GM04504 (cell line): ENCODE measurements at places on chromosomes 7 and 10.

GRCh38 chr10:75861582-75861981, 430.2 kb downstream of the LRMDA start:
- DNase-seq: no peak

DNA sequence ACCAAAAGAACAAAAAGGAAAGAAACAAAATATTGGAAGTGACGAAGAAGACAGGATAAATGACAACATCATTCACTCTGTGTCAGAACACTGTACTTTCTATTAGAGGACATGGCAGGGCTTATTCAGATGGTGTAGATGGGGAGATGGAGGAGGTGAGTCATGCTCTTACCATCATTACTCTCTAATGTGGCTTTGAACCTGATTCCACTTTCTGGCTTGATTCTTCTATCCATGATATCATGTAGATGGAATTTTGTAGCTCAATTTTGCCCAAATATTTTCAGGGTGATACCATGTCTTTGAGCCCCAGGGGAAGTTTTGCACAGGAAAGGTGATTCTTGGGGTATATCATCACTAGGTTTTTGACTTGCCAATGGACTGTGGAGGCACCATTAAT, 91.7 kb downstream of the CFAP58 start:
- DNase-seq: no peak

DNA sequence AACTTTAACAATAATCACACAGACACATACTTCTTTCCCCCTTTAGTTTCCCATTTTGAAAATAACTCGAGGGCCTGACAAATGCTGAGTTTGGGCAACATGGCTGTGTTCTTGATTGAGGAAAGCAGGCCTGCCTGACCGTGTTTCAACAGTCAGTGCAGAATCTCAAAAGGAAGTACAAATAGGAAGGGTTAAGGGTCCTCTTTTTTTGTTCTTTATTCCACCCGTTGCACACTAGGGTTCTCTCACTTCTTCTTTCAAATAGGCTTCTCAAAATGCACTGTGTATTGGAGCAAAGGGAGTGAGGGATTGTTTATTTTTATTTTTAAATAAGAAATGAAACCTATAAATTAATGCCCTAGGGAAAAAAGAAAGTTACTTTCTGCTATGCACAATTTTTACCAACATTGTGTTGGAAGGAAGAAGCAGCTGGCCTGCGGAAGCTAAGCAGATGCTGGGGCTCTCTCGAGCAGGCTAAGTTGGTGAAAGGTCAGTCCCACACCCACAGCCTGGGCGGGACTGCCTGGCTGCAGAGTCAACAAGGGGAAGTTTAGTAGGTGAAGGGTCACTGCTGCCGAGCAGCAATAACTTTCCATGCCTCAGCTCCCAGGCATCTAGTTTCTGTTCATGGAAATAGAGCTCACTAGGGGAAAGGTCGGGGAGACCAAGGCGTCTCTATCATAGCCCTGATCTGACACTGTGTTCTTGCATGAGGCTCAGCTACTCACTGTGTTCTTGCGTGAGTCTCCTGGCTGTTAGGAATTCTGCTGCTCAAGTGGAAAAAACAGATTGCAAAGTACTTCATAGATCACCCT, 12.2 kb upstream of the PDK4 start:
- DNase-seq: peak; percentile 99

GRCh38 chr7:2886900-2887299, 42.8 kb upstream of the GNA12 start:
- DNase-seq: peak; percentile 28

DNA sequence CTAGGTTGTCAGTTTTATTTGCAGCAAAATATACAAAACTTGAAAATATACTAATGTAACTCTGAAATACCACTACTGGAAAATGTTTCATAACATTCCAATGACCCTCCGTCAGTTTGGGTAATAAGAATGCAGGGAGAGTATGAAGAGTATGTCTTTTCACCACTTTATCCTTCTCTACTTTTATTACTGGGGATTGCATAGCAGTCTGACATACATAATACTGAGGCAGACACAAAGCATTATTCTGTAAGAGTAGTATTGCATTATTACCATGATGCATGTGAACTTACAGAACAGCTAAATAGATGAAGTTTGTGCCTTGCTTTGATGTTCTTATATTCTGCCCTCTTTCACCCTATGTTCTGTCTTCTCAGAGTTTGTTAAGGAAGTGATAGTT, 151.8 kb upstream of the TPK1 start:
- no peak for DNase-seq

DNA sequence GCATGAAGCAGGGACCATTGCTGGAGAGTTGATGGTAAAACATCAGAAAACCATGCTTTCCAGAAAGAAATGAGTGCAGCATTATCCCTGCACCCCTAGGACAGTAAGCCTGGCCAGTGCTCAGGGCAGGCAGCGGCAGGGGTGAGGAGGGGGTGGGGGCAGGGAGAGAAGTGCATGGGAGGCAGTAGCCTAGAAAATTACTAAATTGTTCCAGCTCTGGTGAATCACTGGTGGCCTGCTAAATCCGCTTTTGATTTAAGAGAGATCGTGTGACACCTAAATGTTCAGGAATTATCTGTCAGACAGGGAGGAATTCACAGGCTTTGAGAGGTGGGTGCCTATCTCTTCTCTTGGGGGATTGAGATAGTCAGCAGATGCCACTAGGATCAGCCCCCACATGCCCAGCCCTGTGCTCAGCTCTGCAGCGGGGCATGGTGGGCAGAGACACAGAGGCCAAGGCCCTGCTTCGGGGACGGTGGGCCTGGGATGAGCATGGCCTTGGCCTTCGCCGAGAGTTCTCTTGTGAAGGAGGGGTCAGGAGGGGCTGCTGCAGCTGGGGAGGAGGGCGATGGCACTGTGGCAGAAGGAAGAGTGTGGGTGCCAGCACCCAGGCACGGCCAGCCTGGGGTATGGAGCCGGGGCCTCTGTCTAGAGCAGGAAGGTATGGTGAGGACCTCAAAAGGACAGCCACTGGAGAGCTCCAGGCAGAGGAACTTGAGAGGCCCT, 5.0 kb upstream of the AQP1 start:
- DNase-seq: peak; percentile 44

DNA sequence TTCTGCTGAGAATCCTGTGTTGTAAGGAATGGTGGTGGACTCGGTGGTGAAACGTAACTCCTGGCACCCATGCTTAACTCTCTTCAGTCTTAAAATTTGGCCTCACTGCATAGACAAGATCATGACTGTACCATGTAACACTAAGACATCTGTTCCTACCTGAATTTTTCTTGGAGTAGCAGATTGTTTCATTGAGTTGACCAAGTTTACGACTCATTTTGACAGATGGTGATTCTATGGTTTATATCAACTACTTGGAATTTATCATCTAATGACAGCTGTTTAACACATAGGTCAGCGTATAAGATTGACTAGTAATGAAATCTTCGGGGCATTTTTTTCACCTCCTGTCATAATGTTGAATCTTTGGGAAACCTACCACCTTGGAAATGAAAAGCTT, 184.2 kb downstream of the CELF2 start:
- DNase-seq: no peak

DNA sequence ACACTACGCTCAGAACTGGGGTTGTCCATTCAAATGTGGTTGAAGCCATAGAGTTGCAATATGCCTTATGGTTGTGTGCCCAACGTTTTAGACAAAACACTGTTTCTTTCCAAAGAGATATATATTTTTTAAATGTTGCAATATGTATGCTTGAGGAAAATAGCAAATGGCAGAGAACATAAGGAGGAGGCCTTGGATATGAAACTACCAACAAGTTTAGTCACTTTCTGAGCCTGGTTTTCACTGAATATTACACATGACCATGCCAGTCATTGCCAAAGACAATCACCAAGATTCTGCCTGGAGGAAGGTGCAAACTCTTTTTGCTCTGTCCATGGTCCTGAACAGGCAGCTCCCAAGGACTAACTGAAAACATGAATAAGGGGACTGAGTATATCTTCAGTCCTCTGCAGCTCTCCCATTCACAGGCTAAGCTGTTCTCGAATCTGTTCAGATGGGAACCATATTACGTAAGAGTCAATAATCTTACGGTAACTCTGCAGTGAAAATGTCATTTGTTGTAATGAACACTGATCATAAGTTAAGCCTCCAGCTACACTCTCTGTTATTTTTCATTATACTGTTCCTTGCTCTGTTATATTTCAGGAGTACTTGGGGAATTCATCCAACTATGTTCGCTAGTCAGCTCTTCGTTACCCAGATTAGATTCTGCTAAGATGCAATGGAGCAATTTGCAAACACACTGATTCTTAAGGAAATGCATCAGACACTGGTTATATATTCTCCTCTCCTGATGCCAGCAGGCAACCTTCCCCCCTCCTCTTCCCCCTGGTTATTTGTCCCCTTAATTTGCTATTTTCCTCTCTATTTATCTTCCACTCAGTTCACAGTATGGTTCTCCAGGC, 90.7 kb upstream of the C1QL3 start:
- peak; percentile 12 for DNase-seq

GRCh38 chr10:49076741-49077521, 38.4 kb downstream of the VSTM4 start:
- no peak for DNase-seq

GRCh38 chr10:122514045-122514840, 46.3 kb upstream of the DMBT1 start:
- no peak for DNase-seq

DNA sequence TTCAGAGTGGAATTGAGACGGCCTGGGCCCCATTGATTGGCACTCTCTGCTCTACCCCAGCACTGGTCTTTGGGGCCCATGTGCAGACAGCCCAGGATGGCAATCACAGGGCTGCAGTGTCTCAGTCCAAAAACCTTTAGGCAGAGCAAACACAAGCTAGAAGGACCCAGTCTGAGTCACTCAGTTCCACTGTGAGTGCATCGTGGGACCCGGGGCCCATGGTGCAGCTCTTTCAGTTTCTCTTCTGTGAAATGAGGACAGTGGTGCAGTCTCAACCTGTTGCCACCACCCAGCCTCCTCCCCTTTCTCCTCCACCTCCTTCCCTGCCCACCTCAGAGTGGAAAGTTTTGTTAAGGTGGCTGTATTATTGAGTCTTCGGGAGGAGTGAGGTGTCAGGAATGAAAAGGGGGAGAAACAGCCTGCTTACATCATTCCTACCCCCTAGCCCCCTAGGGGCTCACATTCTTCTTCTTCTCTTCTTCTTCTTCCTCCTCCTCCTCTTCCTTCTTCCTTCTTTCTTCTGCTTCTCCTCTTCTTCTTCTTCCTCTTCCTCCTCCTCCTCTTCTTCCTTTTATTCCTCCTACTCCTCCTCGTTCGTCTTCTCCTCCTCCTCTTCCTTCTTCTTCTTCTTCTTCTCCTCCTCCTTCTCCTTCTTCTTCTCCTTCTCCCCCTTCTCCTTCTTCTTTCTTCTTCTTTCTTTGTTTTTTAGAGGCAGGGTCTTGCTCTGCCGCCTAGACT, 19.5 kb upstream of the CARD11 start:
- DNase-seq: no peak

DNA sequence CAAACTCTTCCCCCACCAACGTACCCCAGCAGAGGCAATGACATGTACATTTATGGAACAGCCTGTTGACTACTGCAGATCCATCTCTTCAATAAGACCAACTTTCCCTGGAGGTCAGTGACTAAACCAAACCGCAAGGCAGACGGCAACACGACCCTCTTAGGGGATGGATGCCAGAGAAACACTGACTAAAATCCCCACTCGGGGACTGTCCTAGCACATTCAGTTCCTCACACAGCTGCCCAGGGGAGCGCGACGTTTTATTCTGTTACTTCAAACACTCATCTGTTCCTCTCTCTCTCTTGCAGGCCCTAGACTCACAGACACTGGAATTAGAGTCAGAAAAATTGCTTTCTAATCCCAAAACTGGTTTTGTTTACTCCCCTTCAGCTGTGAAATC, 146.5 kb upstream of the PRSS1 start:
- DNase-seq: no peak

GRCh38 chr10:91088300-91089140, 131.9 kb upstream of the PCGF5 start:
- DNase-seq: peak; percentile 3

DNA sequence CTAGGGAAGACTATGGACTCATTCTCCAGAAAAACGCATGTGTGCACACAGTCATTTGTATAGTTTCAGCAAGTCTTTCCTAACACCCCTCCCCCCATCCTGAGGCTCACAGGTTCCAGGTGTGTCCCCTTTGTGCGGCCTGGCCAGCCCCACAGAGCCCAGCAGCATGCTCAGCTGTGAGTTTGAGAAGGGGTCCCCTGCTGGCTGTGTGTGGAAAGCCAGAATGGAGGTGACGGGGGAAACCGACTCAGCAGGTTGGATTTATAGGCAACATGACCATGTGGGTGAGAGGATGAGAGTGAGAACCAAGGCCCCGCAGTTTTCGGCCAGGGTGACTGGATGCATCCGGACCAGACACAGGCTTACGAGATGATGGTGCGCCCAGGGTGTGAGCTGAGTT, 9.9 kb downstream of the PTPRE start:
- DNase-seq: no peak

- no peak for DNase-seq
Observed at GRCh38 chr7:114929570-114929969, 7.7 kb downstream of the MDFIC start.

DNA sequence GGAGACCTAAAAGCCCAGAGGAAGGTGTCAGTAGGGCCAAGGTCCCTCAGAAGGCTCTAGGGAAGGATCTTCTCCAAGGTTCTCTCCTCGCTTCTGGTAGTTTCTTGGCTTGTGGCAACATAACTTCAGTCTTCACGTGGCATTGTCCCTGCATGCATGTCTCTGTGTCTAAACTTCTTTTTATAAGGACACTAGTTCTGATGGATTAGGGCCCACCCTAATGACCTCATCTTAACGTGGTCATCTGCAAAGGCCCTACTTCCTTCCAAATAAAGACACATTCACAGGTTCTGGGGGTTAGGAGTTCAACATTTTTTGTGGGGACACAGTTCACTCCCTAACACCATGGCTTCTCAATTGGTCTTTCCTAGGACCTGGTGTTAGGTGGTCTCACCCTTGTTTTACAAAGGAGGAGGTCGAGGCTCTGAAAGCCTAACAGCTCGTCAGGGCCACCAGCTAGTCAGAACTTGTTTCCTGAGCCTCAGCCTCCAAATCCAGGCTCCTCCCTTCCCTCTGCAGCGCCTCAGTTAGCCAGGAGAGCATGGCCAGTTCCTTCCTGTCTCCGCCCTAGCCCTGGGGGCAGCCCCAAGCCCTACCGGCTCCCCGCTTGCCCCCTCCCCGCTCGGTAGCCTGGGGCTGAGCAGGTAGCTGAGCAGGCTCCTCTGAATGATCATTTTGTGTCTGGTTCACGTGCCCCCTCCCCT, 109.7 kb upstream of the PPIF start:
- DNase-seq: no peak

DNA sequence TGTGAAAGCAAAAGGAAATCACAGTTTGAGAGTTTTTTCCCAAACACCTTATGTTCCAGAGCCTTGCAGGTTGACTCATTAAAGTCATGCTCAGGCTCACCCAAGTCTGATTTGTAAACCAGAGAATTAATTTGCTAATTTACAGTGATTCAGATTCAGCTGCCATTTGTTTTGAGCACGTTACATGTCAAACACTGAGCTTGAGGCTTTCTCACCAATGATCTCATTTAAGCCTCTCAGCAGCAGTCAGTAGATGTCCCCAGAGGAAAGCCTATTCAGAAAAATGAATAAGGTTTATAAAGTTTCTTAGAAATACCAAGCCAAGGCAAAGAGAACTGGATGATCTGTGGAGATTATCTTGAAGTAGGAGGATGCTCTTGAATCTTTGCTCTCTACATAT, 420.4 kb downstream of the HTR7 start:
- DNase-seq: no peak
